ENCODE measurements at places on chromosomes 3 and 15.

DNA sequence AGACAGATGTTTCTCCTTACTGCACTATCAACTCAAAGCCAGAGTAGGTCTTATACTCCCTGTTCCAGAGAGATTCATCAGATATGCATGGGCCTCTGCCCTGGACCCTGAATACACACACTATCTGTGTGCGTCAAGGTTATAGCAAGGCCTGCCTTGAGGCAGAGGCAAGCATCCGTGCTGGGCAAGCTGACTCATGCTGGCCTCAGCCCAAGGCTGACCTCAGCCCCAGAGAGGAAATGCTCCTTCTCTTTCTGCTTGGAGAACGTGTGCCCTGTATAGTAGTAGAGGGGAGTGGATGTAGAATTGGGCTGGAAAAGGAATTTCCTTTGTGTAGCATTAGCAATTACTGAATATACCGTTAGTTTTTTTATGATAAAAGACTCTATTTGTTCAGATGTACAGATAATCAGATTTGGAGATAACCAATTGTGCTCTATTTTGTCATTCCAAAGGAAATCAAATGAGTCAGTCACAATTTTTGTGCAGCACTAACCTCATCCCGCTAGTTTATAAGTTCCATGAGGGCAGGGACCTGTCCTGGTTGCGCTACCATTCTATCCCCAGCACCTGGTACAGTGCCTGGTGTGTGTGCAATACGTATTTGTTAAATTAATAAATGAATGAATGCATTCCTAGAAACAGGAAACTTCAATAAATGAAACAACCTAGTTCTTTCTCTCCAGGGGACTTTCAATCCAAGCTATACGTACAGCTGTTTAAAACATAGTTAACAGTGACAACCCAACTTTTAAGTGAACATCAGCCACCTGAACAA is 13.3 kb upstream of the PAQR9 start:
- DNase-seq, result peak; percentile 93

DNA sequence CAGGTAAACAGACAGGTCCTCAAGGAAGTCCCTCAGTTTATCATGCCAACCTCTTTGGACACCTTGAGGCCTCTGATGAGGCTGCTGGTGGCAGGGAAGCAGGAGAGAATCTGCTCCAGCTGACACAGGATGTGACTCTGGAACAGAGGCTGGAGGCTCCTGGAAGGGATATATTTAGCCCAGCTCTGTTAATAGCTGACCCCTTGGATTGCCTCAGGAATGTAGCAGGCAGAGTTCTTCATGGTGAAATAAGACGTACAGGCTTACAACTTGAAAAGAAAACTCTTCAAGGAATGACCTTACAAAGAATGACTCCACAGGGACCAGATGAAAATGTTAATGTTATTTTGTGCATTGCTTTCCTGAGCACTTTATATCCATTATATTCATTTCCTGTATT is 90.5 kb downstream of the AQP9 start:
- peak; percentile 66 for DNase-seq

DNA sequence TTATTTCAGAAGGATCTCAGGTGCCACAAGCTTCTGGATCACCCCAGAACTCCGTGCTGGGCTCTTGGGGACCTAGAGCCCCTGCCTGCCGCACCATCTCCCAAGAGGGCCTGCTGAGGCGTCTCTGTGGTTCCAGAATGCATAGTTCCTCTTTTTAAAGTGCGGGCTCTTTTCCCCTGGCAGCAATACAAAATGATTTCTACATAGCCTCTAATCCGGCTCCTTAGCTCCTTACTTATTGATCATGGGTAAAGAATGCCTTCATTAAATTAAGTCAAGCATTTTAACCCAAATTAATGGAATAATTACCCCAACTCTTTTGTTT is 121.9 kb downstream of the ATP10A start:
- no peak for DNase-seq

GRCh38 chr3:187520027-187520945 is 149.9 kb downstream of the SST start:
- DNase-seq, result peak; percentile 48

- no peak for DNase-seq
Observed at GRCh38 chr3:37693511-37694283, 168.0 kb upstream of the CTDSPL start.

- no peak for DNase-seq
Observed at GRCh38 chr3:182325213-182325950, 467.9 kb upstream of the ATP11B start.

- DNase-seq, result no peak
Observed at GRCh38 chr3:71525391-71525790, 58.1 kb downstream of the FOXP1 start.

GRCh38 chr3:167116120-167116922 is 263.8 kb downstream of the ZBBX start:
- no peak for DNase-seq

DNA sequence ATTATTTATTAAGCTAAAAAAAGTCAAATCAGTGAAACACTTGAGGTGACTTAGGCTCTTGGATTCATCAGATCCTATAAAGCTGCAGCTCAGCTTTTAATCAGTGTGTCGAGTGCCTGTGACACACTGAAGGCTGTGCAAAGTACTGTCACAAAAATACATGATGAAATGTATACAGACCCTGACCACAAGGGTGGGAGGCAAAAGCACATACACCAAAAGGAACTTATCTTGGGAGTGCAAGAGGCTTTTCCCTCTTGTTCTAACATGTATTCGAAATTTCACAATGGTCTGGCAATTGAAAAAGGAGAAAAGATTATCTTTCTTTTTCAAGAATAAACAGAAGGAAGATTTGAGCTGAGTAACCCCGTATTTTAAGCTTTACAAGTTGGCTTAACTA is 35.9 kb downstream of the VGLL4 start:
- no peak for DNase-seq

GRCh38 chr3:7565574-7565973 is 704.7 kb downstream of the GRM7 start:
- no peak for DNase-seq

GRCh38 chr15:78682004-78682651 is 41.1 kb upstream of the CHRNB4 start:
- no peak for DNase-seq

DNA sequence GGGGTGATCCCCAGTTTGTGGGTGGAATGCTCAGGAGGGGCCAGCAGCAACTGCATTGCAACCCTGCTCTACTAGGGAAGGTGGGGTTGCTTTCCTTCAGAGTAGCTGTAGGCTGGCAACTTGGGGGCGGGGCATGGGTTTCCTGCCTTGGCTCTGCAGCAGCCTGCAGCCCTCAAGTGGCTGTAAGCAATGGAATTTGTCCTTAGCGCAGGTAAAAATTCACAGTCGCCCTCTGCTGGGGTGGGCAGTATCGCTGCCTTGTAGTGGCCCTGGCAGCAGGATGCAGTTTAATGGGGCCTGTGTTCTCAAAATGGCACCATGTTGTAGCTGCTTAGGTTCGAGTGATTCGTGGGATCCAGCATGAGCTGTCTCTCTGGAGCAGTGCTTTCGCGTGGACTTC is 29.8 kb downstream of the STT3B start:
- no peak for DNase-seq

DNA sequence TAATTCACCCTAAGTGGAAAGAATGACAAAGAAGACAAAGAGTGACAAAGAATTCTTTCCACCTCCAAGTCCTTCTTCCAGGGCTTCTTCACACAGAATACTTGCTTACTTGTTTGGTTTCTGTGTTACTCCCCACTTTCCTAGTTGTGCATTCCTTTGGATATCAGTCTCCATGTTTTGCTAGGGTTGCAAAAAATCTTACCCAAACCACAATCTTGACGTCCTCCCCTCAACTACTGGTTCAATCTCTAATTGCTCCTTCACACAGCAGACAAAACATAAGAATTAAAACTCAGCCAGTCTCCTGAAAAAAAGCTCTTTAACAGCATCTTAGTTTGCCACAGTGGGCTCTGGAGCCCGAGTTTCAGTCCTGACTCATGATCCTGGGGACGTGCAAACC is 297.6 kb upstream of the CHRNA7 start:
- DNase-seq, result no peak

- peak; percentile 67 for DNase-seq
Observed at GRCh38 chr3:30768703-30769550, 125.5 kb downstream of the GADL1 start.

GRCh38 chr15:69253156-69253555 is 45.6 kb upstream of the PAQR5 start:
- DNase-seq, result peak; percentile 72

DNA sequence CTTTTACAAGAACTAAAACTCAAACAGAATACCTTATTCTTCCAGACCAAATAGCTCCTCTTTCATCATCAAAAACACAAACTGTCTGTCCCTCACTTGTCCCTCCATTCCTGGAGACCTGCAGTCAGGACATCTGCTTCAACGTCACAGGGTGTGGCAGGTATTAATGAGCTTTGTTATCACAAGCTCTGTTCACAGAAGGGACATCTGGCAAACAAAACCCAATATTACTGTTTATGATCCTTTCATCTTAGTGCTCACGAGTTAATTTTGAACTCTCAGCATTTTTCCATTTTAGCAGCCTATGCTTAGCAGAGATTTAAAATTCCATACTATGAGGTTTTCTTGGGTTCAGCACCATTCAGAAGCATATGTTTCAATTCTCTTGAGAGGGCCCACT is 32.9 kb downstream of the AP3S2 start:
- DNase-seq, result no peak

- peak; percentile 39 for DNase-seq
Observed at GRCh38 chr3:156728267-156728985, 54.0 kb downstream of the TIPARP start.

DNA sequence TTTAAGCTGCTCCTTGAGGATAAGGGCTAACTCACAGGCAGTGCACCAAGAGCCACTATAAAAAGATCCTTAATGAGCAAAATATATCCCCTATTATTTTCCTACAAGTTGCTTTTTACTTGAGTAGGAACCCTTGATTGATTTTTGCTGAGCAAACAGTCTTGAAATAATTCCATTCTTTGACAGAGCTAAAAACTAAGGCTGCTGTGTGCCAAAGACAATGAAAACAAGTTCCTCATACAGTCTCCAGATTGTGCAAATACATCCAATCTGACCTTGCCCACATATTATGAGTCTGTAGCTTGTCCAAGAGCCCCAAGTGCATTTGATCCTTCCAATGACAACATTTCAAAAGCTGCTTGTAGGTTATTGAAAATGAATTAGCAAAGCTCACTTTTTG is 15.0 kb downstream of the PRKAR2A start:
- DNase-seq, result no peak

GRCh38 chr3:138173769-138174420 is 826 bp downstream of the DBR1 start:
- peak; percentile 5 for DNase-seq

DNA sequence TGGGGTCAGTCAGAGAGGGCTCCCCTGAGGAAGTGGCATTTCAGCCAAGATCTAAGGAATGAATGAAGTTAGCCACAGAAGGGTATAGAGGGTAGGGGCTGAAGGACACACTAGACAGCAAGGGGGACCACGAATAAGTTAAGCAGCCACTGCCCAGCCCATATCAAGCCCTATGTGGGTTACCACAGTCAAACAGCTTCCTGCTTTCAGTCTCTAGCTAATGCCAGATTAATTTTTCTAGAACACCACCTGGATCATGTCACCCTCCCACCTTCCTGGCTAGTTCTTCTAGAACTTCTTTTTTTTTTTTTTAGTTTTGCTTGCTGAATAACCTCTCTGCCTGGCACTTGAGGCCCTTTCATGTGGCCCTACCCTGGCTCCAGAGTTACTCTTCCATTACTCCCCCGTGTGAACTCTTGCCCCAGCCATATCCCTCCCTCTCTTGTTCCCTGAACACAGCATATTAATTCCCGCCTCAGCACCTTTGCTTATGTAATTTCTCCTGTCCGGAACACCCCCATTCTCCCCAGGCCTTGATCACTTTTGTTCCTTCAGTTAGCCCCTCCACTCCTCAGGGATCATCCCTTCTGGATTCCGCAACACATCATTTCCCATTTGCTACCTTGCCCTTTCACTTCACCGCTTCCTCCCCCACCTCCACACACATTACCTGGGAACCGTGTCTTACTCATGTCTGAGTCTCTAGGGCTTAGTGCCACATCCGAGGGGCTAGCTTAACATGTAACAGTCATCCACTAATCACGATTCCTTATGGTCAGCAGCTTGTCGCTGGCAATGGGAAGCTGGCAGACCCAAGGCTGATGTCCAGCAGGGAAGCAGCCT is 20.6 kb upstream of the BNC1 start:
- DNase-seq, result no peak

DNA sequence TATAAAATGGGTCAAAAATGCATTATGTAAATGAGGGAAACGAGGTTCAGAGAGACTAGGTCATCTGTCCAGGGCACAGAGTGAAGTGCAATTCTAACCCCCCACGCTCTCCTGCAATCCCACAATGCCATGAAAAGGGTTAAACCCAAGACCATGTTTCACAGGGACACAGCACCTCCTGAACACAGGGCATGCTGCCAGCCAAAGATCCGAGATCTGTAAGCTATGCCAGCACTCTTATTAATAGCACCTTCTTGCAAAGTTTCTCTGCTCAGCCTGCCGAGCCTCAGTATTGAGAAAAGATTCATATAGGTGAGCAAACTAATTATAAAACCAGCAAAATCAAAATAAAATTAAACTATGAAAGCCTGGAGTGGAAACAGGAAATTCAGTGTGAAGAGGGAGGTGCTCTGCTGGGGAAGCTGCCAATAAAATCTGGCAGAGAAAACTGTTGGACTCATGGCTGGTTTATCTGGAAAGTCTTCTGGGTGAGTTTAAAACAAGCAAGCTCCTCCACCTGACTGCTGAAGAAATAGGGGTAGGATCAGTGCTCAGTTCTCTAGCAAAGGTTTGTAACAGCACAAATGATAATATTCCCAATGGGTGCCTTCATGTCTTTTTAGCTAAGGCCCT is 50.3 kb downstream of the LRIG1 start:
- DNase-seq, result peak; percentile 77

GRCh38 chr3:105891101-105891500 is 22.3 kb upstream of the CBLB start:
- no peak for DNase-seq

DNA sequence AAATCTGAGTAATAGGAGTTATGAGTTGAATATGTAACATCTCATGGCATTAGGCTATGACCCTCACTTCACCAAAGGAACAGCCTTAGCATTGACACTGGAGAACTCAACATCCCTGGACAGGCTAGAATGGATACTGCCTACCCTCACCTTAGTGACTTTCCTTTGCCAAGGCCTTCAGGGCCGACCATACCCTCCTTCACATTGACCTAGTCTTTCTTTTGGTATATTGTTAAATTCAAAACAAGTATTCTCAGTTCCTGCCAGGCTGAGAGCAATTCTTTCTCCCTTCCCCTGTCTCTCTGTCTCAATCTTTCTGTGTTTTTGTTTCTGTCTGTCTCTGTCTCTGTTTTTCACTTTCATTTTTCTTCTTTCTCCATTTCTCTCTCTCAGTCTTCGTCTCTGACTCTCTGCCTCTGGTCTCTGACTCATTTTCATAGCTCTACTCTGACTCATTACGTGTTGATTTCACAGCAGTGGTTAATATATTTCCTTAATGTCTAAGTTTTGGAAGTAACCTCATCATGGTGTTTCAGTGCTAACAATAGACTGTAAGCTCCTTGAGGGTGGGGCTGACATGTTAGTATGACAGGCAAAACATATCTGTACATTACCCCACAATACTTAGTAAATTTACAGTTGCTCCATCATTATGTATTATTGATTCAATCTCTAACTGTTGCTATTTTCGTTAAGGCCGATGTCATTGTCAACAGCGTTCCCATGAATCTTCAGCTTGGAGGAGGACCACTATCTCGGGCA is 32.5 kb downstream of the PARP15 start:
- peak; percentile 90 for DNase-seq
